ENCODE measurements at places on chromosomes 1 and 21. TPM values are rescaled to one million over a fixed set of nuclear protein-coding genes. Genes with fewer than 3 reads are reported as not detected.

VWA5B1 gene
- total RNA-seq: not detected

PDE4B gene
- 56.2 TPM for total RNA-seq

CHD5 gene
- total RNA-seq: 2.3 TPM

CITED4 gene
- total RNA-seq: 14.1 TPM

CCDC185 gene
- total RNA-seq: not detected

CLCA4 gene
- not detected for total RNA-seq

KCNJ9 gene
- not detected for total RNA-seq

LCK gene
- 425 TPM for total RNA-seq

SAMD13 gene
- not detected for total RNA-seq

MRPL20 gene
- 139 TPM for total RNA-seq

SYDE2 gene
- total RNA-seq: 0.39 TPM

GPN2 gene
- total RNA-seq: 35.5 TPM

UBXN10 gene
- total RNA-seq: 1.4 TPM

TTLL7 gene
- 1.9 TPM for total RNA-seq

TNFRSF14 gene
- total RNA-seq: 263 TPM

TNFAIP8L2 gene
- total RNA-seq: 37.2 TPM

CCDC27 gene
- not detected for total RNA-seq

S100A3 gene
- not detected for total RNA-seq
